ENCODE measurements at places on chromosomes 16 and 17. TPM values are rescaled to one million over a fixed set of nuclear protein-coding genes. Genes with fewer than 3 reads are reported as not detected.

Gene KRT33A
- total RNA-seq: not detected

Gene CHST5
- under 0.01 TPM for total RNA-seq

Gene TNFSF12
- 14.5 TPM for total RNA-seq

Gene NPIPB9
- total RNA-seq: 3.9 TPM

Gene CEP295NL
- 5.6 TPM for total RNA-seq

Gene TBC1D3I
- total RNA-seq: 0.97 TPM

Gene MLX
- total RNA-seq: 31.2 TPM

Gene CBLN1
- total RNA-seq: not detected

Gene HCFC1R1
- total RNA-seq: 28.1 TPM

Gene FAHD1
- total RNA-seq: 63.8 TPM

Gene ADCY9
- total RNA-seq: 38.0 TPM

Gene SLFN12L
- not detected for total RNA-seq

Gene MRTFB
- total RNA-seq: 10.0 TPM

Gene CD7
- total RNA-seq: not detected

Gene TBX6
- 0.32 TPM for total RNA-seq

Gene KRTAP4-3
- total RNA-seq: not detected

Gene ZSCAN32
- total RNA-seq: 12.1 TPM

Gene PRSS53
- 1.9 TPM for total RNA-seq

Gene KRT14
- not detected for total RNA-seq

Gene HSD17B1
- total RNA-seq: 3.5 TPM

Gene COL1A1
- 2,749 TPM for total RNA-seq

Gene ZNF500
- total RNA-seq: 12.5 TPM

Gene BTBD17
- total RNA-seq: not detected

Gene MYCBPAP
- total RNA-seq: 0.64 TPM

Gene ZNF385C
- not detected for total RNA-seq

Gene PPP1R1B
- total RNA-seq: not detected

Gene HSD11B2
- total RNA-seq: not detected

Gene NECAB2
- not detected for total RNA-seq

Gene SRCIN1
- total RNA-seq: not detected

Gene C17orf107
- total RNA-seq: 3.9 TPM

Gene MPP2
- total RNA-seq: 1.3 TPM

Gene HBQ1
- not detected for total RNA-seq

Gene OSBPL7
- total RNA-seq: 13.5 TPM

Gene ZG16
- not detected for total RNA-seq

Gene CD300E
- total RNA-seq: not detected

Gene TMC6
- total RNA-seq: 4.2 TPM

Gene CES3
- not detected for total RNA-seq

Gene SMIM36
- total RNA-seq: not detected

Gene CSH1
- not detected for total RNA-seq

Gene ARHGDIG
- total RNA-seq: not detected

Gene HIGD1B
- total RNA-seq: not detected

Gene RCVRN
- not detected for total RNA-seq

Gene KRT38
- under 0.01 TPM for total RNA-seq

Gene MYH1
- total RNA-seq: not detected

Gene MYL11
- total RNA-seq: not detected

Gene GAN
- total RNA-seq: 8.4 TPM

Gene PRDM7
- not detected for total RNA-seq

Gene KRTAP9-2
- not detected for total RNA-seq

Gene HSPB9
- total RNA-seq: not detected

Gene CDH11
- 265 TPM for total RNA-seq

Gene TBX21
- total RNA-seq: not detected

Gene ZNF174
- total RNA-seq: 8.1 TPM

Gene CEMP1
- not detected for total RNA-seq

Gene PEX12
- total RNA-seq: 6.4 TPM

Gene ITGAL
- not detected for total RNA-seq

Gene ACSM5
- total RNA-seq: under 0.01 TPM

Gene HOXB1
- total RNA-seq: not detected

Gene ZG16B
- total RNA-seq: 0.64 TPM

Measured in fibroblast of villous mesenchyme (primary cell).